ENCODE measurements at places on chromosomes 12 and 14.

GRCh38 chr12:48883305-48884161, 17.9 kb upstream of the RND1 start:
- DNase-seq: no peak

- DNase-seq: no peak
These were observed 373.7 kb upstream of the SYT1 start for GRCh38 chr12:78490861-78491260.

DNA sequence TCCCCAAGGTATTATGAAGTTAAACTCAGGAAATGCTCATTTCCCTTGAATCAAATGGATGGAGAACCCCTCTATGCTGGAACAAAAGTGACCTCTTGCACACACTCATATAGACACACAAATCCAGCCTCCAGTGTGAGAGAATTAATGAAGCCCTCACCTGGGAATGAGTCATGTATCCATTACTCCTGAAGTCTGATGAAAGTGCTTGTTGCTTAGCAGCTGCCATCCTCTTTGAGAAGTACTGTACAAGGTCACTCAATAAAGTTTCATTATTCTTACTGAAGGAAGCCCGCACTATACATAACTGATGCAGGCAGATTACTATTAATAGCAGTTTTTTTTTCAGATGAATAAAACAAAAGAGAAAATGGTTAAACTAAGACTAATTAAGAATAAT, 102.3 kb downstream of the RERG start:
- DNase-seq: no peak

DNA sequence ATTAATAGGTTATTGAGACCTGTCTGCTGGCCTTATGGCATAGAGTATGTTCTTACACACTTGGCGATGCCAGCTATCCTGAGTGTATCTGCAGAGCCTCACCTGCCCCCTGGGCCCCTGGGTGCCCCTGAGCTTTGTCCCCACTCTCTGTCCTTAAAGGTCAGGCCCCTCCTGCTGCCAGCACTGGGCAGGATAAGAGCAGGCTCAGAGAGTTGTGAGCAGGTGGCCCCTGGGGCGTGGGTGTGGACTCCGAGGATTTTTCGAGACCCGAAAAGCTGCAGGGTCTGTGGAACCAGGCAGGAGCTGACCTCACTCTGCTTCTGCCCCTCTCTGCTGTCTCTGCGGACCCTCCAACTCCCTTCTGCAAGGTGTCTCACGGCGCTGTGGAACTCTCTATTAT, 8.2 kb downstream of the HIP1R start:
- DNase-seq: no peak

DNA sequence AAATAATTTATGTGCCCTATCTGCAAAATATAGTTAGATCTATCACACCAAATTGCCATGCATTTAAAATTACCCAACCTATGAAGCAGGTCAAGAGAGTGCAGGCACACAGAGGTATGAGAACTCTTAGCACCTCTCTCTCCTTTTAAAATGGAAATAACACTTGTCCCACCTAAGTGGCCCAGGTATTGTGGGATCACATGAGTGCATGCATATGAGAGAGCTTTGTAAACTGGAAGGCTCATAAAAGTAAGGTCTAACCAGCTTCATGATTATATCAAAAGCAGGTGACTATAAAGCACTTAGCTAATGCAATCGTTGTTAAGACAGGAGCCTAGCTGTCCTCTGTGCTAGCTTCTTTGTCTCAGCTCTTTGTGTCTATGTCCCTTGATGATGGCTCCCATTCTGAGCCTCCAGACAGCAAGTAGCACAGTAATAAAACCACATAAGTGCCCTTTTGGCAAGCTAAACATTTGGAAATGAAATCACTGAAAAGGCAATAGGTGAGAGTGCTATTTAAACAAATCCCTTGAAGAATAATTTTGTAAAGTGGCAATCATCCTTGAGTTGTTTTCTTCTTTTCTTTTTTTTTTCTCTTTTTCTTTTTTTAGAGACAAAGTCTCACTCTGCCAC, 219.0 kb downstream of the NTF3 start:
- DNase-seq: no peak

GRCh38 chr12:81141217-81141616, 63.3 kb downstream of the ACSS3 start:
- no peak for DNase-seq

- DNase-seq: no peak
These were observed 24.8 kb downstream of the PRKCH start for GRCh38 chr14:61346221-61346620.

DNA sequence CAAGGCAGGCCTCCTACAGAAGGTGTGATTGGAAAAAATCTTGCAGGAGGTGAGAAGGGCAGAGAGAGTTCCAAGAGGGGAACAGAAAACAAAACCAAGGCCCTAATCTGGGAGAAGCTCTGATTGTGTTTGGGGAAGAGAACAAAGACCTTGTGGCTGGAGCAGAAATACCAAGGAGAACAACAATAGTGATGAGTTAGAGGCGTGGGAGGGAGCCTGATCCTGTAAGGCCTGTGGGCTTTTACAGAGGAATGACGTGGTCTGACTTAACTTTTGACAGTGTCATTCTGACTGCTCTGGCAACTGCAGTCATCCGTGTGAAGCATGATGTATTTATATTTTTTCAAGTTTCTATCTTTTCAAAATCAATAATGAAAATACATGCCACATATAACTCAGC, 200.6 kb downstream of the ANO4 start:
- no peak for DNase-seq

GRCh38 chr14:35631071-35631805, 97.3 kb downstream of the INSM2 start:
- DNase-seq: no peak

GRCh38 chr14:41201696-41202095, 405.0 kb upstream of the LRFN5 start:
- no peak for DNase-seq

DNA sequence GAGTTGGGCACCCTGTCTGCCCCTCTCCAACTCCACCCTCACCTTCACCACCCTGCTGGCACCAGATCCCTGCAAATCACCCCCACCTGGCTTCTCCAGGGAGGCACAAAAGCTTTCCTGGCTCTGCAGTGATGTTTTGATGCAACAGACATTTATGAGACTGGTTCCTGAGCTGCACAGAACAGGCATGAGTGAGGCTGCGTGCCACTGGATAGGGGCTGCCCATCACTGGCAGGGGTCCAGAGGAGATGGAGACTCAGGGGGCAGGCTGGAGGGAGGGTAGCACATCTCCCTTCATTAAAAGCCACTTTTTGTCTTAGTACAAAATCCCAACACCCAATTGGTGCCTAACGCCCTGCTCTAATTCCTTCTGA, 17.3 kb upstream of the ZDHHC22 start:
- DNase-seq: no peak

DNA sequence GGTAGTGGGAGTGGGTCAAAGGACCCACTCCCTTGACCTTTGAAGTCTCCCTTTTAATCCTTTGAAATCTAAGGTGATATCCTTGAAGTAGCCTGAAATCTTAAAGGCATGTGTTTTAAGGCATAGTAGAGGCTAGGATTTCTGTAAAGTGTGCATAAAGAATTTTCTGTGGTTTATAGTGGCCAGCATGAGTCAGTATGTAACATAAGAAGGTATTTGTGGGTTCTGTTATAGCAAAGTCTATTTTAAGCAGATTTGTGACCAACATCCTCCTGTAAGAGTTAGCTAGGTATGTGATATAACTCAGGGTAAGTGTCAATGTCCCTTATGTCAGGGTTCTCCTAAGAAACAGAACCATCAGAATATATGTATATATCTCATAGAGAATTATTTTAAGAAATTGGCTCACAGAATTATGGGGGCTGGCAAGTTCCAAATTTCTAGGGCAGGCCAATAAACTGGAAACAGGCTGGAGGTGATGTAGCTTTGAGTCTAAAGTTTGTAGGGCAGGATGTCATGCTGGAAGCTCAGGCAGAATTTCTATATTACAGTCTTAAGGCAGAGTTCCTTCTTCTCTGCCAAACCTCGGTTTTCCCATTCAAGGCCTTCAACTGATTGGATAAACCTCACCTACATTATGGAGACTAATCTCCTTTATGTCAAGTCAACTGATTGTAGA, 18.7 kb upstream of the EPYC start:
- DNase-seq: no peak

GRCh38 chr12:30822385-30823155, 67.8 kb upstream of the CAPRIN2 start:
- peak; percentile 47 for DNase-seq

- no peak for DNase-seq
These were observed 418.5 kb downstream of the TMEM121 start for GRCh38 chr14:105944632-105945610.

- no peak for DNase-seq
These were observed 266.7 kb upstream of the AMIGO2 start for GRCh38 chr12:47346251-47347019.

- DNase-seq: no peak
These were observed 52.1 kb upstream of the PPFIA2 start for GRCh38 chr12:81811061-81811777.

DNA sequence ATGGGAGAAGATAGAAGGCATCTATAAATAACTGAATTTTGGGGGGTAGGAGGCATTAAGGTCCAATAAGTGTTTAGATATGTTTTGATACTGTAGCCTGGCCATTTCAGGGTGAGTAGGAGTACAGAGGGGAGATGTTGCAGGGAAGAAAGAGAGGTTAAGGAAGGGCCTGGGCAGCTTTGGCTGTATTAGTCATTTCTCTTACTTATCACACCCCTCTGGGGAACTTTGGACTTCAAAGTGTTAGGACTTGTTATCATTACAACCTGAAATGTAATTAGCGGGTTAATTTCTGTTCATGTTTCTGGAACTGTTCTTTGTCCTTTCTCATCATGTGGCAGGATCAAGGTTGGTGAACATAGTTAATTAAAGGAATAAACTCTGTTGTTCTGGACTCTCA, 40.3 kb downstream of the SUSD6 start:
- DNase-seq: no peak

All from dorsolateral prefrontal cortex (tissue), 122 donors.